ENCODE measurements at places on chromosomes 16 and 17. TPM values are rescaled to one million over a fixed set of nuclear protein-coding genes. Genes with fewer than 3 reads are reported as not detected.

SDR42E2 gene
- not detected for total RNA-seq

KCTD2 gene
- total RNA-seq = 19.1 TPM

NLRP1 gene
- total RNA-seq = 21.8 TPM

OR2C1 gene
- not detected for total RNA-seq

FBXO39 gene
- not detected for total RNA-seq

Measured in activated CD8-positive, alpha-beta memory T cell treated with anti-CD3 and anti-CD28 coated beads for 36 hours (primary cell).